ENCODE measurements at places on chromosomes 7 and 10.

GRCh38 chr7:130349911-130350782 lies 5.5 kb downstream of the CPA5 start:
- DNase-seq, result no peak

DNA sequence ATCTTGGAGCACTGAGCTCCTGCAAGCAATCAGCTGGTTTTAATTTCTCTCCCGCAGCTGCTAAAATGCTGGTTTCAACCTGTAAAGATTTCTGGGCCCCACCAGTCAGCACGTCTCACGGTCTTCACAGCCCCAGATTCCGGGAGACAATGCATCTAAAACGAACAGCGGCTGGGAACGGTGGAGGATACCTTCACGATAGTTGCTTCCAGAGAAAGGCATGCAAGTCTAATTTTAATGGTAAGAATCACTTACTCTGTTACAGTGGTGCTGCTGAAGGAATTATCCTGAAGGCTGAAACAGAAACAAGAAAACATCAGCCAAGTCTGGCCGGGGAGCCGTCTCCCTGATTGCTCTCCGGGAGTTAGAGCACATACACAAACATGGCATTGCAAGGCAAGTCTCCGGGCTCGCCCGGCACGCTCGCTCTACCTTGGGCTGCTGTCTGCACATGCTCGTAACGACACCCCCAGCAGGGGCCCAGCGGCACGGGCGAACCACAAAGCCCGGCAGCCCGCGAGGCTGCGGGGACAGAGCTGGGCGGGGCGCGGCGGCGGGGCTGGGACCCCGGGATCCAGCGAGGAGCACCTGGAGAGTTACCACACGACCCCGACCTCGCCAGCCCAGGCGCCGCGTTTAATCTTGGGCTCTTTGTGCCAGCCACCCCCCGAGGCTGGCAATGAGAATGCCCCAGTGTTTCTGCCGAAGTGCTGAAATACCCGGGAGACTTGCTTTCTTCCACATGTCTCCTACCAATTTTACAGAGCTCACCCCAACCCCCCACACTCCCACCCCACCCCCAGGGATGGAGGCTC lies at the start of gene FAM13C:
Gene FAM13C (minus strand): TSS at position 406 of the 815 bp plus-strand sequence. CDS start 89 bp downstream, at position 317.
- no peak for DNase-seq

DNA sequence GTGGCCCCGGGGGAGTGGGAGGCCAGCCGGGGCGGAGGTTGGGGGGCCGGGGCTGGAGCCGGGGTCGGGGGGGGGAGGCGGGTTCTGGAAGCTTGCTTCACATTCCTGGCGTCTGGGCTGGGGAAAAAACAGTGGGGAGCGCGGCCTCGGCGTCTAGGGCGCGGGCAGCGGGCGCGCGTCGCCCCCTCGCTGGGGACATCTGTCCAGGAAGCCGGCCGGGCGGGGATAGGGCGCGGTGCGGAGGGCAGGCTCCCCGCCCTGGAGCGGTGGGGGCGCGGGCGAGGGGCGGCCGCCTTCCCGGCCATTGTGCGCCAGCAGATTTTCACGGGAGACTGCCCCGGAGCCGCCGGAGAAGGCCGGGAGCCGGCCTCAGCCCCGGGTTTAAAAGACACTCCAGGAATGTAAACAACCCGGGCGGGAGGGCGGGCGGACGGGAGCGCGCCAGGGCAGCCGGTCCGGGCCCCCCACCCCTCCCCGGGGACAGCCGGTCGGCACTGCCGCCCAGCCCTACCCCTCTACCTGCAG lies 1.4 kb downstream of the ZMIZ1 start:
- DNase-seq, result no peak

DNA sequence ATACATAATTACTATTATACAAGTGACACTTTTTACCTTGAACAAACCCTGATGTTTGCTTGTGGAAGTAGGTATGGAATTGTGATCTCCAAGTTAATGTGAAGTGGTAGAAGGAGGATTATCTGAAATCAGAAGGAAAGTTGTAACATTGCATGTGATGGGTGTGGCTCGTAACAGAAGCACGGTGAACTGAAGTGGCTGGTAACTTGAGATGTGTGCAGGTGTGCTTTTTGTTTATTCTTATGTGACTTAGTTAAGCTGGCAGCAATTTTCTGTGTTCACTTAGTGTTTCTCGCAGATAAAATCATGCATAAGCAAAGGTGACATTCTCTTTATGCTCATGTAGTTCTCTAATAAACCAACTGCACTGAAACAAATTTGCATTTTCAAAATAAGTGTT lies 82.3 kb downstream of the ZEB1 start:
- no peak for DNase-seq

- no peak for DNase-seq
Measured at GRCh38 chr7:104089612-104090011, 100.2 kb upstream of the RELN start.

- no peak for DNase-seq
Measured at GRCh38 chr7:74569501-74570075, 87.9 kb upstream of the GTF2I start.

GRCh38 chr7:13077466-13077865 lies 390.0 kb downstream of the ARL4A start:
- DNase-seq, result no peak

DNA sequence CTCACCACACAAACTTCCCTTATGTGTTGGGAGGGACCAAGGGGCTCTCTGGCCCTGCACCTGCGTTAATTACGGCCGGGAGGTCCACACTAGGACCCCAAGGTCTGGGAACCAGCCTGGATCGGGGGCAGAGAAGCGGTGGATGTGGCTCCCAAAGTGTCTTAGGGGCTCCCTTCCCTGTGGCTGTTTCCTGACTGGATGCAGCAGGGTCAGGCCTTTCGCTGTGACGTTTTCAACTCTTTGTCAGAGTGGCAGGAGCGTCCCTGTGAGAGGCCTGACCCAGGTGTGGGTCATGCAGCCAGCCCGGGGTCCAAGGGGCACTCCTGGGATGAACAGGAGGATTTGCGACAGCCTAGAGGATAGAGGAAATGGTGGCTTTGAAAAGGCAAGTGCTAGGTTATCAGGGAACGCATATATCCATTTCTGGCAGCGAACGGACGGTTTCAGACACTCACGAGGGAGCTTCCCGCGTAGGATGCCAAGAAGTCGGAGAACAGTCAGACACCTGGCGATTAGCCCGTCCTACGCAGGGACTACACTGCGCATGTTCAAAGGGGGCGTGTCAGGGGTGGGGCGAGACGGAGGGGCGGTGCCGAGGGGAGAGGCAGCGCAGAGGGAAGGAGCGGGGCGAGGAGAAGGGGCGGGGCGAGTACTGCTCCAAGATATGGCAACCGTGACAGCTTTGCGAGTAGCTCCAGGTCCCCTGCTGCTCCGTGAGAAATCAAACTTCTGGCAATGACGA lies 46.2 kb upstream of the ZNF716 start:
- no peak for DNase-seq

- no peak for DNase-seq
Measured at GRCh38 chr7:15932318-15932717, 245.8 kb upstream of the MEOX2 start.

DNA sequence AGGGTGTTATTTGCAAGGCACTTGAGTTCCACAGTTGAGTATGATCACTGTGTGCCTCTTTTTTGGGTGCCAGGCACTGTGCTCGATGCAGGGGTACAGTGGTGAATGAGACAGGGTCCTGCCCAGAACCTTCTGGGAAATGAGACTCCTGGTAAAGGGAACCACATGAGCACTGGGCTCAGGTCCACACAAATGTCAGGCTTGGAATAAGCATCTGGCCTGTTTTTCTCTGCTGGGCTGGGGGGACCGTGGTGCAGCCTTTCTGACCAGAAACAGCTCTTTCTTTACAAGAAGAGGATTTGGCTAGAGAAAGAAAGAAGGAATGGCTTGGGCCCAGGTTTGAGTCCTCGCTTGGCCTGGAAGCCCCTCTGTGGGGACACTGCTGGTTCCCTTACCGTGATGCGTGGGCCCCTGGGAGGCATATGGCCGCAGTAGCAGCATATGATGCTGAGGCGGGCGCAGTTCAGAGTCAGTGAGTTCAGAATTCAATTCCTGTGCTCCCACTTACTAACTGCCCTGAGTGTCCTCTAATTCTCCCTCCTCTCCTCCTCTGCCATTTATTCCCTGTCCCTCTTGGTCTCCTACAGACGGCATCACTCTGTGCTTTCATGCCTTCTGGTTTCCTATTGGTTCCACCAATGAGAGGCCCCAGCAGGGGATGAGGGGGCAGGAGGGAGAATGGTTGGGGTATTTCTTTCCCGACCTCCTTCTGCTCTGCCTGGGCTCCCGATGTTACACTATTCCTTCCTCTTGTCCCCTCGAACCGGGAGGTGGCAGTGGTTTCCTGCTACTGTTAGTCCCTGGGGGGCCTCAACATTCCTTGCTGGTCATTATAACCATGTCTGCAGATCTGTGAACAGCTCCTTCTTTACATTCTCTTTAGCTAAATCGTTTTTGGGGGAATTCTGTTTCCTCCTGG lies 9.6 kb upstream of the KCP start:
- no peak for DNase-seq

DNA sequence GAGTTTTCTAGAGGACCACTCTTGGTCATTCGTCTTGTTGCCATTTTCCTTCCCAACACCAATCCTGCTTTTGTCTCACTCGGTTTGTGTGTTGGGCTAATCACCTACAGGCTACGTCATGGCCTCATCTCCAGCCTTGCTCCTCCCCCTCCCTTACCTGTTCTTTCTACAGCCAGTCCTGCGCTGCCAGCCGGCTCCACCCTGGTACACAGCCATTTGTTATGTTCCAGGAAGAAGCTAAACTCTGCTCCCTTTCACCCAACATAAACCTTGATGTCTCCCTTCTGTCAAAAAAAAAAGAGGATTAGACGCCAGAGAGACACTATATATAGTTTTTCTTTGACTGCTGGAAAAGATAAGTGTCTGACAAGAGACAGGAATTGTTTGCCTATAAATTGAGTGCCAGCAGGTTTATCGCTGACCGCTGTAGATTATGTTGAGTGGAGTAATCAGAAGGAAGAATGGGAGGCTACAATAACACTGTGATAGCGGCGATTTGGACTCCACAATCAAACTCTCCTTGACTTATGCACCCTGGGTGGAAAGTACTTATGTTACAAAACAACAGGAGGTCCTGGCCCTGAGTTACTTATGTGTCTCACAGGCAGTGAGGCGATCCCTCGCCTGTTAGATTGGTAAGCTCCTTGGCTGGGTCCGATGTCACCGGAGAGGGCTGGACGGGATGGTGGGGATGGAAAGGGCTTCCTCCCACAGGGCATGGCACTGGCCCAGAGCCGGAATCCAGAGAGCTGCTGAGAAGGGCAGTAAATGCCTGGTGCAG lies 171.3 kb upstream of the BMPER start:
- no peak for DNase-seq

GRCh38 chr7:98870121-98870651 lies 372 bp upstream of the TMEM130 start:
- no peak for DNase-seq

- no peak for DNase-seq
Measured at GRCh38 chr7:53657586-53657985, 622.2 kb downstream of the POM121L12 start.

GRCh38 chr10:124094419-124094785 lies 1.0 kb upstream of the CHST15 start:
- DNase-seq, result no peak

- DNase-seq, result no peak
Measured at GRCh38 chr10:52437205-52437646, 123.1 kb downstream of the DKK1 start.

DNA sequence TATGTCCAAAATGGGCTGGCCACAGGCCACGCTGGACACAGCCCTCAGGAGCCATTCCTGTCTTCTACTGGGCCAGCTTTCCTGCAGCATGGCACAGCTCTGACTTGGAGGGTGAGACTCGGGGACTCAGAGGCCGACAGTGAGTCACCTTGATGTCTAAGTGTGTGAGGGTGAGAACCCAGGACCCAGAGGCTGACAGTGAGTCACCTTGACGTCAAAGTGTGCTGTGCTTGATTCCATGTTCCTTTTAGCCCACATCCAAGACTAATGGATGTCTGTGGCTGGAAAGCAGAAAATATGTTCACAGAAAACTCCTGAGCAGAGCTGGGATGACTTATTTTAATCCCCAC lies 6.0 kb upstream of the FAM170B start:
- no peak for DNase-seq

- DNase-seq, result no peak
Measured at GRCh38 chr10:128116851-128117615, 9.2 kb downstream of the MKI67 start.

- no peak for DNase-seq
Measured at GRCh38 chr7:24158975-24159374, 125.0 kb upstream of the NPY start.

- no peak for DNase-seq
Measured at GRCh38 chr7:128359939-128360338, 1.6 kb downstream of the PRRT4 start.

DNA sequence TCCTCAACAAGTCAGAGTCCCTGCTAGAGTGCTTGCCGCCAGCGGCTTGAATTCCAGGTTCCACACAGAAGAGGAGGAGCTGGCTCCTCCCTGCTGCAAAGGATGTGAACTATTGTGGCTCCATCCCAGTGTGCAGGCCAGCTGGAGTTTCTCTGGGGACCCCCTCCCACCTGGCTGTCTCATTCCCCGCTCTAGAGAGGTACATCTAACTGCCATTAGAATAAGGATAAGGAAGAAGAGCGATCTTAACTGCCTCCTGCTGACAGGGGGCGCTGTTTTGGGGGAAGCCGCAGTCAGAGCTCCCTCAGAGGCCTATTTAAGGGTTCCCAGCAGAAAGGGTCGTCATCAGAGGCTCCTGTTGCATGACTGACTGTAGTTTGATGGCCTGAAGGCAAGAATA lies 40.8 kb upstream of the HECW1 start:
- no peak for DNase-seq

DNA sequence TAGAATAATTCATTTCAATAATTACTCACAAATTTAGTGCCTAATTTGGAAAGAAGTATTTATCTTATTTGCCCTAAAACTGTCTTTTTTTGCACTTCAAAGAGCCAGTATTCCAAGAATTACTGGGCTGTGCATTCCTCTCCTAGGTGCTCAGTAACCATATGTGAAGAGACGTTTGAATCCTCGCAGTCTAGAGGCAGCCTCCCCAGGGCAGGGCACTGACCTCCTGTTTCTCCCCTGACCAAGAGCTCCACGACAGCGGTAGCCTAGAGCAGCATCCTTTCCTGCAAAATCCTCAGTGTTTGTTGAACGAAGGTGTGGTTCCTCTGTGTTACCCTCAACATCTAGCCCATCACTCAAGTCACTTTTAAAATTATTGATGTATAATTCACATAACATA lies 113.1 kb downstream of the EEPD1 start:
- DNase-seq, result no peak

GRCh38 chr10:47165168-47165710 lies 134.8 kb upstream of the GDF10 start:
- no peak for DNase-seq

All from esophagus squamous epithelium (tissue), 5 donors.